ENCODE measurements at places on chromosomes 6 and 20. TPM values are rescaled to one million over a fixed set of nuclear protein-coding genes. Genes with fewer than 3 reads are reported as not detected.

- DNase-seq, result no peak
Observed at GRCh38 chr6:143009851-143010250, 50.8 kb upstream of the AIG1 start.

DNA sequence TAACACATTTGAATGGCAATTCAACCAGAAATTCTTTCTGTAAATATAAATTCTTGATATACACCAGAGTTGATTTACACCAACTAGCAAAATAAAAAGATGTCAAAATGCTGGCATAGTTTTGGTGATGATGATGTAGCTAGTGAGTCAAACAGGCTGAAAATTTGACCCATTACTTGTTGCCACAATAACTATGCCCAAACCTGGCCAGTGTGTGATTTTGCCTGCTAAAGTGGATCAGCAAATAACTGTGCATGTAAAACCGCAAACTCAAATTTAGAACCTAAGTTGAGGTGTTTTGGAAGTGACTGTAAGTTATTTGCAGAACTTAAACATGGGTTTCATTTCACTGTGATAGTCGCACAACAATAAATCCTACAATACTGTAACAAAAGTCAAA is 125.9 kb downstream of the KIF6 start:
- DNase-seq, result no peak

DNA sequence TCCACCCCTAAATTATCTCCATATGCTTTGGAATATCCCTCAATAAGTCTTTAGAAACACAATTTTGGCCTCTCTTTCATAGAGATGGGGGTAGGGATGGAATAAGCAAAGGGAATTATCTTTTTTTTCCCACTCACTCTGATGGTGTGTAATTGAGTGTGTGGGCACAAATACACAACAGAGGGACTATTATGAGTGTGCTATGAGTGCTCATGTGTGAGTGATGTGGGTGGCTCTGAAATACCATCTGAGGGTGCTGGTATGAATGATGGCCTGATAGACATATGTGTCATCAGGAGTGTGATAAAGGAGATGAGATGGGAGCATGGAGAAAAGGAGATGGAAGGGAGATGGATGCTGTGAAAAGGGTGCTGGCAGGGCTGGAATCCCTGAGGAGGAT is 35.6 kb downstream of the GSS start:
- no peak for DNase-seq

GRCh38 chr6:120954111-120954510 is 380.2 kb downstream of the TBC1D32 start:
- DNase-seq, result no peak

DNA sequence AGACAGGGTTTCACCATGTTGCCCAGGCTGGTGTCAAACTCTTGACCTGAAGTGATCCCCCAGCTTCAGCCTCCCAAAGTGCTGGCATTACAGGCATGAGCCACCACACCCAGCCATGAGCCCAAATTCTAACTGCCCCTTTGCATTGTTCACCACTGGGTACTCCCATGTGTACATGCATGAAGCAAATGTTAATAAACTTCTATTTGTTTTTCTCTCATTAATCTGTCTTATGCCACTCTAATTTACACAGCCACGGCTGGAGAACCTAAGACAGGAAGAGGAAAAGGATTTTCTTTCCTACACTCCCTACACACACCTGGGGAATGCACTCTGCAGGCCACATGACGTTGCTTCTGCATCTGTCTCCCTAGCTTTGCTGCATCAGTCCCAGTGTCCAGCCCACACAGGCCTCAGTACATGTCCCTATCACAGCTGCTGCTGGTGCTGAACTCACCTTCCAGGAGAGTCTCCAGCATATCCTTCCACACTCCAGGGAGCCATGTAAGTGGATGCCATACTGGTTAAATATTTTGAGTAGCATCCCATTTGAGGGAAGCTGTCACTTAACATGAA is 13.3 kb downstream of the OR2H2 start:
- DNase-seq, result no peak

- DNase-seq, result no peak
Observed at GRCh38 chr6:141641406-141641805, 491.3 kb upstream of the GJE1 start.

DNA sequence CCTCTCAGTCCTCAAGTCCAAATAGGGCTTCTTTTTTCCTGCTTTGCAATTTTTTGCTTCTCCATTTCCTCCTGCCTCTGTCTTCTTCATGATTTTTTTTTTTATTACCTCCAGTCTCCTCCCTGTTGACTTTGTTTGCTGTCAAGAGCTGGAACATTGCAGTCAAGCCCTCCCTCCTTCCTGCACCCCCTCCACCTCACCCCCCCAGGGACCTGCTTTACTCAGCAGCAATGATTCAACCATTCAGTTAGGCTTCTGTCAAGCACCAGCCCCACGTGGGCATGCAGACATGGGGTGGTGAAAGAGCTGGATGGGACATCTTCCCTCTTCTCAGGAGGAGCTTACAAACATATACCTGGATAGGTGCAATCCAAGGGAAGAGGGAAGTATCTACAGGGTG is 142.4 kb downstream of the LRFN2 start:
- DNase-seq, result no peak

DNA sequence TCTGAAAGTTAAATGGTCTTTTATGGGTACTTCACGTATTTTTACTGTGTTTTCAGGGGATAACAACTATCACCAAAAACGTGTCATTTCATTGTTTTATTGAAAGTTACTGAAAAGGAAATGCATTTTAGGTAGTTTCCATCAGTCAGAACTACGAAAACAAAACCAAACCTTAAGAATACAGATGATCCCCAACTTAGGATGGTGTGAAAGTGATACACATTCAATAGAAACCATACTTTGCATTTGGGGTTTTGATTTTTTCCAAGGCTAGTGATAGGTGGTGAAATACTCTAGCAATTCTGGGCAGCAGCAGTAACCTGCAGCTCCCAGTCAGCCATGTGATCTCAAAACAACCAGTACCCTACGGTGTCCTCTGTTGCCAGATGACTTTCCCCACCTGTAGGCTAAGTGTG is 25.9 kb upstream of the EFHC1 start:
- no peak for DNase-seq

DNA sequence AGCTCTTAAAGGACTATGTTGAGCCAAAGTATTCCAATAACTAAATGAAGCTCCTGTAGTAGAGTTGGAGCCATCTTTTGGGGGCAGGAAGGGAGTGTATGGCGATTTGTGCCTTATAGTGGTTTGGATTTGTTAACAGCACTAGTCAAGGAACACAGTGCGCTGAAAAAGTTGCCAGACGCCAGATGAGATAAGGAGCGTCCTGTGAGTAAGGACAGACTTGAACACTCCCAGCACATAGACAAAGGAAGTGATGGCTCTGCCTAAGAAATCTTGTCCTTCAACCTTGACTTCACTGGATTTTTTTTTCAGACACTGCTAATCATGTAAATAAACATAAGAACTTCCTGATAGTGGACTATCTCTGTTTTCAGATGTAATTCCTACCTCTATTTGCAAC is 136.9 kb downstream of the TRMT11 start:
- no peak for DNase-seq

DNA sequence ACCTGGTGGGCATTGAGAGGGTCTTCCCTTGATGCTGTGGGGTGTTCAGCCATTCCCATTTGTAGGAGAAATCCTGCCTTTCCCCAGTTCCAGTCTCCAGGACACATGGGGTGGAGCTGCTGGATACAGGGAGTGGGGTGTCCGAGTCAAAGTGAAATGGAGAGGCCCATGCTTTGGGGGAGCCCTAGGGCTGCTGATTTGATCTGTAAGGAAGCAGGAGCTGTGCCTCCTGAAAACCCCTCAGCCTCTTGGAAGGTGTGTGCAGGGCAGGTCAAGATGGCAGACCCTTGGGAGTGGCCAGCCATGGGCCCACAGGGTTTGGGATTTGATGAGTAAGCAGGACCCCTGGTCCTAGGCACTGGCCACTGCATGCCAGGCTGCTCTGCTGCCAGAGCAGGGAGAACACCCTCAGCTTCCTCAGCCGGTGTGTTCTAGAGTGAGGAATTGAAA is 82.0 kb downstream of the SERAC1 start:
- no peak for DNase-seq

DNA sequence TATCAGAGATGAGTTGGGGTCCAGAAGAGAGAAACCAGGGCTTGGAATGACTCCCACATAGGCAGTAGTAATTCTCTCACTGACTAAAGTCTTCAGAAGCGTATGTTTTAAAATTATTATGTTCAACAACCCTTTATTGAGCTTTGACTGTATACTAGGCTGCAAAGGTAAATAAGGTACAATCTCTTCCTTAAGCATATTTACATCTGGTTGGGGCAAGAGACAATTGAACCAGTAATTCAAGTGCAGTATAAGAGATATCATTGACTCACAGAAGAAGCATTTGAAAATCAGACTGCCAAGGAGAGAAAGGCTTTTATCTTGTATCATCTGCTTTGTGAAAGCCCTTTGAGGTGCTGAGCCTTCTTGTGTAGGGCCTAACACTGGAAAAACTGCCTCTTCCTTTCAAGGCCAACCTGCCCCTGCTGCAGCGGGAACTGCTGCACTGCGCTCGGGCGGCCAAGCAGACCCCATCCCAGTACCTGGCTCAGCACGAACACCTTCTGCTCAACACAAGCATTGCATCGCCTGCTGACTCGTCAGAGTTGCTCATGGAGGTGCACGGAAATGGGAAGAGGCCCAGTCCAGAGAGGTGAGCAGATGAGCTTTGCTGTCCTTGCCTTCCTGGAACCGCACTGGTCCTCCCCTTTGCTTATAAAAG is 39.3 kb upstream of the C20orf144 start:
- DNase-seq, result no peak

DNA sequence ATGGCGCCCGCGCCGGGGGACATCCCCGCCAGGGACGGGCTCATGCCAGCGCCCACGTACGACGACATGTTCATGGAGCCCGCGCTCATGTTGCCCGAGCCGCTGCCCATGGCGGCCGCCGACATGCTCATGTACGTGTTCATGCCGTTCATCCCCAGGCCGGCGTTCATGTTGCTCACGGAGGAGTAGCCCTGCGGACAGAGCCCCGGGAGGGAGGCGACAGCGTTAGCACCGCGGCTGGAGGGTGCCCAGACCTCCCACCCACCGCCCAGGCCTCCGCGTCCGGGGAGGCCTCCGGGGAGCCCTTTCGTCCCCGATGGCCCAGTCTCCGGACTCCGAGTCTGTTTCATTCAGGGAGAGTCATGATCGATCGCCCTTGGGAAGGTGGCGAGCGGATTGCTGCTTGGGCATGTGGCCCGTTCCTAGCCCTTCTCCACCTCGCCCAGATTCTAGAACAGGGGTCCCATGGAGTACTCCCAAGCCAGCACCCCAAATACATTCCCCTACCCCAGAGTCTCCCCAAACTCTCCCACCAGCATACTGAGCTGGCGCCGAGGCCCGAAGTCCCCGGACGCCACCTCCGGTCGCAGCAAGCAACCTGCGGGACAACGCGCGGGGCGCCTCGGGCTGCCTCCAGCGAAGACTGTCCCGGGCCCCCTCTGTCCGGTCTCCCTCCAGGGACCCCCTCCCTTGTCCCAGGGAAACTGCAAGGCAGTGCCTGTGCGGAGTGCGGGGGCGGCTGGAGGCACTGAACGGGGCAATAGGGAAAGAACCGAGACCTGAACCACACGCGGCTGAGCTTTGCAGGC is 1.2 kb downstream of the FOXA2 start:
- peak; percentile 40 for DNase-seq

DNA sequence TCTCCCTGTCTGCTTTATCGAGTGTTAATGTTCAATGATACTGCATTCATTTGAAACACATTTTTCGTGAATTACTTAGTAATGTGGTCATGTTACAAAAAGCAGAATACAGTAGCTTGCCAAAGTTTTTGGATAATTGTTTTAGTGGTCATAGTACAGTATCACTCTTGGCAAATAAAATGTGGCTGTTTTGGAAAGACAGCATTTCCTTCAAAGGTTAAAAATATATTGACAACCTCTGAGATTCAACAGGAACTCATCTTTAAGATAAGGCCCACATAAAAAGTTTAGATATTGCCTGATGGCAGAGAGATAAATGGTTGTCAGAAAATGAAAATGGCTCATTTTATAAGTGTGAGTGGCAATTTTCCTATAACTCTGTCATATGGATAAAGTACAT is 297.7 kb upstream of the MAN1A1 start:
- no peak for DNase-seq

DNA sequence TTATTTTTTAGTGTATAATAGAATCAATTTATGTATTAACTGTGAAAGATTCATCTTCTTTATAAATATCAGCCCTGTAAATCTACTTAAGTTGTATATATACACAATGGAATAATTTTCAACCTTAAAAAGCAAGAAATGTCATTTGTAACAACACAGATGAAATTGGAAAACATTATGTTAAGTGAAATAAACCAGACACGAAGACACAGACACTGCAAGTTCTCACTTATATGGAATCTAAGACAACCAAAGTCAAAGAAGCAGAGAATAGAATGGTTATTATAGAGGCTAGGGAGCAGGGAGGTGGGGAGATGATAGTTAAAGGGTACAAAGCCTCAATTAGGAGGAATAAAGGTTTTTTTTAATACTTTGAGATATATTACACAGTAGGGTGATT is 1404.4 kb downstream of the HACE1 start:
- DNase-seq, result no peak

- no peak for DNase-seq
Observed at GRCh38 chr6:44022296-44022661, 105.0 kb downstream of the MRPL14 start.

GRCh38 chr20:58839474-58839874 is 11.2 kb downstream of the GNAS-AS1 start:
- no peak for DNase-seq

DNA sequence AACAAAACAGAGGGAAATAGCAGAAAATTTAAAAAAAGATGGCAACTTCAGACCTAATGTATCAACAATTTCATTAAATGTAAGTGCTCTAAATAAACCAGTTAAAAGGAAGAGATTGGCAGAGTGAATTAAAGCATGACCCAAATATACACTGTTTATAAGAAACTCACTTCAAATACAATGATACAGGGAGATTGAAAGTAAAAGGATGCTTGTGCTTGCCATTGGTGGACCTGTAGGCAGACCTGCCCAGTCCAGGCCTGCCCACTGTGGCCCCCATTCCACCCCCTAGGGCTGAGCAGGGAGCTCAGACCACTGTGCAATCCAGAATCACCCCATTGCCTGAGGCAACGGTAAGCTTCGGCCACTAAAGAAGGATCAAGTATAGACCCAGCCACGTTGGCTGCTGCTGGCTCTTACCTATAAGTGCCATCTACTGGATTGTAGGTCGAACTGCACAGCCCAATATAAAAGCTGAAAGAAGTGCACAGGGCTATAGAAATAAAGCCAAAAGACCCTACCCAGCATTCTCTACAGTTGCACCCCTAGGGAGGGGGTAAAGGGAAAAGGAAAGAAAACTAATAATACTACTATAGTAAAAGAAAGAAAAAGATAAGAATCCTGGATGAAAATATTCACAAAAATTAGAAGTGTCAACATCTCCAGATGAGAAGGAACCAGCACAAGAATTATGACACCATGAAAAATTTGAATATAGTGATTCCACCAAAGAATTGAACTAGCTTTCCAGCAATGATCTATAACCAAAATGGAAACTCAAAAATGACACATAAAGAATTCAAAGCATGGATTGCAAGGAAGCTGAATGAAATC is 36.1 kb downstream of the PSMB1 start:
- DNase-seq, result no peak

GRCh38 chr20:63005862-63006539 is 763 bp downstream of the BHLHE23 start:
- no peak for DNase-seq

DSP gene
- total RNA-seq, result 66.1 TPM

MYCT1 gene
- 2.3 TPM for total RNA-seq

DDO gene
- total RNA-seq, result 4.6 TPM

CRYBG1 gene
- total RNA-seq, result 6.8 TPM

DACT2 gene
- total RNA-seq, result 0.86 TPM

ZNF831 gene
- total RNA-seq, result 0.06 TPM
